ENCODE measurements at places on chromosomes 4 and X. TPM values are rescaled to one million over a fixed set of nuclear protein-coding genes. Genes with fewer than 3 reads are reported as not detected.
A peak's percentile ranks its signal among the peaks of the same experiment; 100 is the strongest.

ADD1 gene
- 178 TPM for total RNA-seq

- no peak overlapping the region for H3K4me3 ChIP-seq
- DNase-seq: no peak
- H3K4me1 ChIP-seq: no peaks in the 10 kb centered on the region
- H3K27me3 ChIP-seq: no peaks in the 10 kb centered on the region
- no peaks in the 10 kb centered on the region for H3K36me3 ChIP-seq
Observed at GRCh38 chr4:14824189-14824588, 178.1 kb upstream of the CPEB2 start.

- no peak overlapping the region for H3K4me3 ChIP-seq
- peaks cover 6% of the 10 kb centered on the region for H3K36me3 ChIP-seq
- no peak for DNase-seq
- H3K27me3 ChIP-seq: no peaks in the 10 kb centered on the region
- no peak overlapping the region for H3K27ac ChIP-seq
Observed at GRCh38 chr4:22454955-22455354, 60.9 kb downstream of the ADGRA3 start.

GRCh38 chr4:30792601-30793000 is 72.4 kb downstream of the PCDH7 start:
- H3K4me3 ChIP-seq: no peak overlapping the region
- no peaks in the 10 kb centered on the region for H3K27me3 ChIP-seq
- H3K36me3 ChIP-seq: no peaks in the 10 kb centered on the region
- H3K4me1 ChIP-seq: peaks cover 30% of the 10 kb centered on the region
- no peak for DNase-seq

IKBKG gene
- total RNA-seq: 29.1 TPM

DNA sequence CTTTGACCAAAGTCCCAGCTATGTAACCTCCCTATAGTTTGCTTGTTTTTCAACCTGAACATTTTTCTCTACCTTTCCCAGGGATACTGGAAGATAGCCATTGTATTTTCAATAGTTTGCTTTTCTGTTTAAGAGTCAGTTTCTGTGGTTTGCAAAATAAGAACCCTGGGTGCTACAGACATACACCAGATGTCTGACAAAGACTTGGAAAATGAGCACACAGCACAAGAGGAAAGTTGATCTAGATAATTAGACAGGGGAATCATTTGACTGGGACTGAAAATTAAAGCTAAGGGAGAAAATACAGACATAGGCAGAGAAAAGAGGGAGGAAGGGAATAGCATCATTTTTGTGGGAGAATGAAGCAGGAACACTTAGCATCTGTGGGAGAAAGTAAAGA is 218.3 kb upstream of the CNKSR2 start:
- no peak overlapping the region for H3K27ac ChIP-seq
- H3K27me3 ChIP-seq: no peaks in the 10 kb centered on the region
- no peak for DNase-seq

- DNase-seq: no peak
- H3K36me3 ChIP-seq: no peaks in the 10 kb centered on the region
- H3K4me1 ChIP-seq: peaks cover 16% of the 10 kb centered on the region
- no peaks in the 10 kb centered on the region for H3K27me3 ChIP-seq
Observed at GRCh38 chr4:177222781-177223180, 86.9 kb upstream of the NEIL3 start.

- no peak for DNase-seq
- H3K36me3 ChIP-seq: no peaks in the 10 kb centered on the region
- no peak overlapping the region for H3K27ac ChIP-seq
- H3K4me1 ChIP-seq: no peaks in the 10 kb centered on the region
Observed at GRCh38 chrX:11352296-11352741, 59.1 kb downstream of the AMELX start.

GRCh38 chr4:160414496-160414895 is 1311.6 kb downstream of the RAPGEF2 start:
- no peak overlapping the region for H3K4me3 ChIP-seq
- no peaks in the 10 kb centered on the region for H3K27me3 ChIP-seq
- no peak overlapping the region for H3K27ac ChIP-seq
- no peak for DNase-seq
- H3K36me3 ChIP-seq: no peaks in the 10 kb centered on the region
- H3K4me1 ChIP-seq: no peaks in the 10 kb centered on the region

RENBP gene
- 14.0 TPM for total RNA-seq

MAGEA2B gene
- total RNA-seq: 13.7 TPM

GRCh38 chr4:1713003-1713851 is 1.1 kb upstream of the SLBP start:
- peak overlapping the region; percentile 99 for H3K27ac ChIP-seq
- peak; percentile 69 for DNase-seq
- peaks cover 16% of the 10 kb centered on the region for H3K36me3 ChIP-seq
- H3K4me3 ChIP-seq: peak overlapping the region; percentile 95

SULT1E1 gene
- not detected for total RNA-seq

GRCh38 chrX:3029129-3029528 is 12.1 kb upstream of the ARSF start:
- no peaks in the 10 kb centered on the region for H3K4me1 ChIP-seq
- no peak overlapping the region for H3K4me3 ChIP-seq
- H3K27me3 ChIP-seq: no peaks in the 10 kb centered on the region
- no peak overlapping the region for H3K27ac ChIP-seq

NXF2B gene
- 0.18 TPM for total RNA-seq

GRCh38 chr4:6374575-6374974 is 97.8 kb downstream of the PPP2R2C start:
- 0 out of 2 replicates have a peak overlapping the region, but pooled peaks have one; percentile 15 for H3K27ac ChIP-seq
- DNase-seq: no peak
- H3K36me3 ChIP-seq: no peaks in the 10 kb centered on the region

ASB9 gene
- total RNA-seq: 0.11 TPM

MUC7 gene
- not detected for total RNA-seq

HHIP gene
- 0.14 TPM for total RNA-seq

DDIT4L gene
- total RNA-seq: 4.9 TPM

- H3K36me3 ChIP-seq: no peaks in the 10 kb centered on the region
- H3K4me1 ChIP-seq: peaks cover 14% of the 10 kb centered on the region
- H3K27ac ChIP-seq: no peak overlapping the region
- H3K4me3 ChIP-seq: no peak overlapping the region
Observed at GRCh38 chr4:82282875-82283274, 90.9 kb downstream of the HNRNPD start.

ENAM gene
- total RNA-seq: not detected
